Activated naive CD8-positive, alpha-beta T cell treated with anti-CD3 and anti-CD28 coated beads, Interleukin-2, amount 50 U/mL, for 24 hours (primary cell): ENCODE measurements at places on chromosomes 12 and 14.

- no peak for DNase-seq
These were observed 1.5 kb upstream of the KTN1 start for GRCh38 chr14:55578511-55578910.

DNA sequence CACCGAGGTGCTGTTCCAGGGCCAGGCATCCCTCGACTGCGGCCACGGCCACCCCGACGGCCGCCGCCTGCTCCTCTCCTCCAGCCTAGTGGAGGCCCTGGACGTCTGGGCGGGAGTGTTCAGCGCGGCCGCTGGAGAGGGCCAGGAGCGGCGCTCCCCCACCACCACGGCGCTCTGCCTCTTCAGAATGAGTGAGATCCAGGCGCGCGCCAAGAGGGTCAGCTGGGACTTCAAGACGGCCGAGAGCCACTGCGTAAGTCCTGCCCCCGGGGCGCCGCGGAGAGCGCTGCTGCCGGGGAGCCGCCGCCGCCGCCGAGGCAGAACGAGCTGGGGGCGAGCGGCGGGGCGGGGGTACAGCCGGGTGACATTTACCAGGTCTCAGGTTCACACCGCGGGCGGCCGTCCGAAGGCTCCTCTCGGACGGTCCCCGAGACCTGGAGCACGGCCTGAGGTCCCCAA is 1.4 kb downstream of the PLXNC1 start:
- peak; percentile 30 for DNase-seq

GRCh38 chr12:92546635-92547348 is 156.0 kb upstream of the PLEKHG7 start:
- no peak for DNase-seq

DNA sequence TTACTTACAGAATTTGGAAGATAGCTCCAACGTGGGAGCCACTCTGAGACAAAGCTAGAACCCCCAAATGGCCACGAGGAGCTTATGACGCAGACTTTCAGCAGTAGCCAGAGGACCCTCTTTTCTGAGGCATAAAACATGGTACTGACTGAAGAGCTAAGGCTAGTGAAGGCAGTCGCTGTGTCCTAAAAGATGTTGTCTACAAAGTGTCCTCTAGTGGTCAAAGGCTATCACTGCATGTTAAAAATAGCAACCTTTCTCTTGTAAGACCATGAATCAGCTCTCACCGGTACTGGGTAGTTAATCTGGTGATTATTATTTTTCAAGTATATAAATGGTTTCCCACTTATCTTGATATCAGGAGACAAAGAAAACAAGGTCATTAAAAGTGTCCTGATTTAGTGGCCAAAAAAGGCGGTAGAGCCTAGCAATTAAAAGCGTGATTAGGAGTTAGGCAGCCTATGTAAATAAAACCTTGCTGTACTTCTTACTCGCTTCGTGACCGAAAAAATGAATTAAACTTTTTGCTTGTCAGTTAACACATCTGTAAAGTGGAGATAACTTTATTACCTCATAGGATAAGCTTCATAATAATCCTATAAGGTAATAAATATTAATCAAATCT is 47.0 kb upstream of the LGR5 start:
- DNase-seq = no peak

DNA sequence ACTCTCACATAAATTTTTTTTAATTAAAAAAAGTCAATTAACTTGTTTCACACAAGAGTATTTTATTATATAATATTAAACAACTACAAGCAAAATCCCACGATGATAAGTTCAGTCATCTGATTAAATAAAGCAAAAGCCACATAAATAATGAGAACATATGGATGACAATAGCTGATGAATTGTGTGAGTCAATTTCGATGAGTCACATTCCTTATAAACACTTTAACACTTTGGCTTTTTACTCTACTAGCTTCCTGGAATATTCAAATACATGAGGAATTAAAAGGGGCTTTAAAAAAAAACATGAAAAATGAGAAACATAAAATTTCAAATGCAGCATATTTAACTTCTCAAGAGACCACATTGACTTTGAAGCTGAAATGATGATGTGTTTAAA is 95.3 kb downstream of the BCAT1 start:
- no peak for DNase-seq

DNA sequence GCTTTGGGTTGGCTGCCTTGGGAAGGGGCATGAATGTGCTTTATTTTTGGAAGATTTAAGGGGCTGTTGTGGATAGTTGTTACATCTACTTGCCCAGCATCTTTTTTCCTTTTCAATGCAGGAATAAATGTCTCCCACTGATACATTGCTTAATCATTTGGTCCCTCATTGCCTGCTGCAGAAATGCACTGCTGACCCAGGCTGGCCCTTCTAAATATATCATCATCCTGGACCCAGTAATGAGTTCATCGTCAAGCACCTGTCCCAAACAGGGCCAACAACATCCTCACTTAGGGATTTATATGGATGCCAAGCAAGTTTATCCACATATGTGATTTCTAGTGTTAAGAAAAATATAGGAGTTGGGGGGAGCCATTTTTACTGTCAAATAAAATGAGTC is 67.2 kb downstream of the ASCL1 start:
- DNase-seq = no peak

DNA sequence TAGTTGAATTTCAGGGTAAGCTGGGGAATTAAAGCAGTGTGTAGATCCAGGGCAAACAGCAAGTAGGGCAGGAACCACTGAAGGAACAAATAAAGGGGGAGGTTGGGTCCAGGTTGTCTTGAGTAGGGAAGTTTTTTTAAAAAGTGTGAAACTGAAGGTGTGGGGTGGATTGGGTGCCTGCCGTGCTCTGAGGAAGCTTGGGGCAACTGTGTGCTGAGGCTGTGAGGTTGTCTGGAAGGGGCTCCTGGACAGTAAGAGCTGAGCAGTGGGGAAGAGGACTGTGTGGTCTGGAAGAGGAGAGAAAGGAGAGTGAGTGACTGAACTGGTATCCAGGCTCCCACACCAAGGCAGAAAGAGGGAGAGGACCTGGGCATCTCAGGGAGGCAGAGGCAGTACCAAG is 10.9 kb upstream of the GPR162 start:
- DNase-seq = no peak

DNA sequence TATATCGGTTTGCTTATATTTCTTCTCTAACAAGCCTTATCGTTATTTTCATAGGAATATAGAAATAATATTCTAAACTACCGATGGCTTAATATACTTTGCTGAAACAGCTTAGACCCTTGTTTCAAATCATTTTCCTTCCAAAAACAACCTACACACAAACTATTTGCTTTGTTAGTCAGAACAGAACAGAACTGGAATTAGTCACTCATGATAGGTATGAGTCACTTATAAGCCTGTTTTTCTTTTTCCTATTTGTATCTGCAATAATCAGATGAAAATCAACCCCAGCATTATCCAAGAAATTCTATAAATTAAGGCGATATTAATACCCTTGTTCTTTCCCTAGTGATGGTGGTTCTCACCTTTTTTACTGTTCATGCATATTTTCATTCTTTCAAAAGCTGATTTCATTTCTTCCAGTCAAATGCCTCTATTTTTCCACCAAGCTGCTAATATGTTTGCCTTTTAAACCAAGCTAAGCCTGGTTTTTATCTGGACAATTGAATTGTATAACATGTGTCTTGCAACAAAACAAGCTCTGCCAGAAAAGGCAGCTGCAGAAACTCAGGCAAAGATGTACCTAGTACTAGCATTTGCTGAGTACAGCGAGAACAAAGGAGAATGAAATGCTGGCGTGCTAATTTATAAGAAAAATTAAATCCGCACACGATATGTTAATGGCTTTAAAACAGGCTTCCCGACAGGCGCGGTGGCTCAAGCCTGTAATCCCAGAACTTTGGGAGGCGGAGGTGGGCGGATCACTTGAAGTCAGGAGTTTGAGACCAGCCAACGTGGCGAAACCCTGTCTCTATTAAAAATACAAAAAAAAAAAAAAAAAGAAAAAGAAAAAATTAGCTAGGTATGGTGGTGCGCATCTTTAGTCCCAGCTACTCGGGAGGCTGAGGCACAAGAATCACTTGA is 1418.2 kb downstream of the AACS start:
- no peak for DNase-seq

- no peak for DNase-seq
These were observed 6.2 kb downstream of the OR4K17 start for GRCh38 chr14:20116748-20117147.

DNA sequence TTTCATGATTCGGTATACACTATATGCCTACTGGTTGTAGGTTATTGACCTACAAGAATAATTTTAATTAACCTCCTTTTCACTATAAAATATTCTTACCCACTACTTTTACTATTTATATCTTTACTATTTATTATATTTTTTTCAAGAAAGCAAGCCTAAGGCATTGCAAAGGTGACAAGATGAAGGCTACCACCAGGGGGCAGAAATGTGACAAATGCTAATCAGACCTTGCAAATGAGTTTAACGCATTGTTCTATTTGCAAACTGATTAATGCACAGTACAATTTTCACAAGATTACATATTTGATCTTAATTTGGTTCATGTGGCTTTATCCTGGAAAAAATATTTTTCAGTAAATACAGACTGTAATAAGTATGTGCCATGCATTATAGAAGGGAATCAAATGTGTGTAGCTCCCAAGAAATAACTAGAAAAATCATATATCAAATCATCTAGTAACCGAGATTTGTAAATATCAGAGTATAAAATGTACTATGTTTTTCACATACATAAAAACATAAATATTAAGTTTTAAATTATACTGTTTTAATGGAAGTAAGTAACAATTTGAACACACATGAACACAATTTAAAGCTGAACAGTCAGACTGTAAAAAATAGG is 107.0 kb downstream of the ADAMTS20 start:
- DNase-seq = peak; percentile 62

DNA sequence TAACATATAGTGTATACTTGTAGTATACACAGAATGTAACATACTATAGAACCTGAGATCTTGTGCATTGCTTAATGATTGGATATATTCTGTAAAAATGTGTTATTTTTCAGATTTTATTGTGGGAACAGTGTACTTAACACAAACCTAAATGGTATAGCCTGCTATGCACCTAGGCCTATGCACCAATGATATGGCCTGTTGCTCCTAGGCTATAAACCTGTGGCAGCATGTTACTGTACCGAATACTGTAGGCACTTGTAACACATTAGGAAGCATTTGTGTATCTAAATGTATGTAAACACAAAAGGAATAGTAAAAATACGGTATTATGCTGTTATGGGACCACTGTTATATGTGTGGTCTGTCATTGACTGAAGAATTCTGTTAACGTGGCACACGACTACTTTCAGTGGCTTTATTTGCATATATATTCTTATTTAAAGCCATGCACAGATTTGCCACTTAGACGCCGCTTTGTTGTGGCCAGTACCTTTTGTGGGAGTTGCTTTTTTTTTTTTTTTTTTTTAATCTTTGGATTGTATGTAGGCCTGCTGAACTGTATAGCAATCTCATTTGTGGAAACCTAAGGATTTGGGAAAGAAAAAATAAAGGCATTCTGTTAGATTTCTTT is 7.4 kb downstream of the PAPOLA start:
- DNase-seq = no peak

DNA sequence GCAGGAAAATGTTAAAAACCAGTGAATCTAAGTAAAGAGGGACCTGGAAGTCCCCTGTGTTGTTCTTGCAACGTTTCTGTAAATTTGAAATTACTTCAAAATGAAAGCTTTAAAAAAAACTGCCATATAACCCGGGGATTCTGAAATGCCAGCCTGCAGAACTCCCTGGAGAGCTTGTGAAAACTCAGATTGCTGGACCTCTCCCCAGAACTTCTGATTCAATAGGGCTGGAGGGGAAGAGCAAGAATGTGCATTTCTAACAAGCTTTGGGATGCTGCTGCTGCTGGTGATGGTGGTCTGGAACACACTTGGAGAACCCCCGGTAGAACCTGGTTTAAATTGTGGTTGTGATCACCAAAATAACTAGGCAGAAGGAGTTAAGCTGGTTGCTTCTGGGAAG is 300.0 kb upstream of the NOS1 start:
- DNase-seq = no peak

- no peak for DNase-seq
These were observed 390.1 kb upstream of the PDE3A start for GRCh38 chr12:19978193-19978592.

- no peak for DNase-seq
These were observed 11.2 kb upstream of the GRIN2B start for GRCh38 chr12:13992585-13992984.

GRCh38 chr12:31361730-31362114 is 35.8 kb upstream of the SINHCAF start:
- no peak for DNase-seq

- DNase-seq = no peak
These were observed 19.3 kb upstream of the FKBP4 start for GRCh38 chr12:2775431-2775830.

GRCh38 chr14:87567618-87568295 is 425.2 kb downstream of the GALC start:
- no peak for DNase-seq

DNA sequence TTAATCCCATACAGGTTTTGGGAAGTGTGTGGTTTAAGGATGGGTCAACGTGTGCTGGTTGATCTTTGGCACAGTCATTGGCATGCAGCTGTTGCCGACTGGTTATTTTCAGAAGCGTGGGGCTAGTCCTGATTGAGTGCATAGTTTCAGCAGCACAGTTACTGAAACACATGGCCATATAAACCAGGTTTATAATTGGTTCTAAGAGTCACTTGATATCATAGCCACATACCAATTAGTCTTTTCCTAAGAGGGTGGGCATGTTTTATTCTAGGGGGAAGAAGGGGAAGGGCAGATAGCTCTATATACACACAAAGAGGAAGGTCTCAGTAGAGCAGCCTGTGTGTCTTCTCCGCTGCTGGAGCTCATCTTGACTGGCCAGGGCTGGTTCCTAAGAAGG is 11.0 kb upstream of the RPS6KL1 start:
- DNase-seq = no peak

DNA sequence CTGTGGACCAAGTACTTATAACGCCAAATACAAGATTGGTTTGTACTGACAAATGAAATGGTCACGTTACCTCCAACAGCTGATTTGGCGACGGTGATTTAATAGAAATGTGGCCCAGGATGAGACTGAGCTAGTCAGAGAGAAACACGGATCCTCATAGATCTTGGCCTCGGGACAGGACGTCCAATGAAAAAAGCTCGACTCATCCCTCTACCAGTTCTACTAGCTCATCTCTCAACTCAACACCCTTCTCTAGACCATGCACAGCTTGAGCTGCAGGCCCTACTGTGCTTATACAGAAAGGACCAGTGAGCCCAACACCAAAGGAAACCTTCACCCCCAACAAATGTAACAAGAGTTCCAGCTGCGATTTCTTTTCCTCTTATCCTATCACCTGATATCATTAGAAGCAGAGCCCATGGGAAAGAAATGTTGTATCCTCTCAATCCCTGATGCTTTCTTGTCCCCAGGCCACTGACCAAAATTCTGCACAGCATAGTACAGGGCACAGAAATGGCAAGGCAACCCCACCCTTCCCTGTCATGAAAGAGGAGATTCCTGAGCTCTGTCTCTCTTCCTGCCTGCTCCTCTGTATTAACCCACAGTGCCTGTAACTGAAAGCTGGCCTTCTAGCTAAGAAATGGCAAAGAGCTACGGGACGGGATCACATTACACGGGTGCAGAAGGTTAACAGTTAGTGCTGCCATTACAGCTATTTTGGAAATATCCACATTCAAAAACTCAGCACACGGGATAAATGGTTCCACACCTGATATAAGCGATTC is 39.2 kb downstream of the DICER1 start:
- no peak for DNase-seq

GRCh38 chr14:93044121-93044520 is 71.6 kb downstream of the ITPK1 start:
- DNase-seq = no peak
